ENCODE measurements at places on chromosomes 2 and 18. TPM values are rescaled to one million over a fixed set of nuclear protein-coding genes. Genes with fewer than 3 reads are reported as not detected.

Gene NPHP1
- total RNA-seq, result 0.59 TPM

Gene SNED1
- total RNA-seq, result 17.3 TPM

Gene IL36G
- 24.2 TPM for total RNA-seq

Gene SERPINB4
- total RNA-seq, result not detected

Gene ARL5A
- total RNA-seq, result 77.7 TPM

Gene IL36B
- total RNA-seq, result 11.9 TPM

Gene REG3A
- total RNA-seq, result not detected

Gene RASGRP3
- 15.8 TPM for total RNA-seq

Gene C2orf42
- 13.3 TPM for total RNA-seq

Gene CIB4
- not detected for total RNA-seq

Gene ASB18
- total RNA-seq, result not detected
